ENCODE measurements at places on chromosomes 12 and 14. TPM values are rescaled to one million over a fixed set of nuclear protein-coding genes. Genes with fewer than 3 reads are reported as not detected.

DNA sequence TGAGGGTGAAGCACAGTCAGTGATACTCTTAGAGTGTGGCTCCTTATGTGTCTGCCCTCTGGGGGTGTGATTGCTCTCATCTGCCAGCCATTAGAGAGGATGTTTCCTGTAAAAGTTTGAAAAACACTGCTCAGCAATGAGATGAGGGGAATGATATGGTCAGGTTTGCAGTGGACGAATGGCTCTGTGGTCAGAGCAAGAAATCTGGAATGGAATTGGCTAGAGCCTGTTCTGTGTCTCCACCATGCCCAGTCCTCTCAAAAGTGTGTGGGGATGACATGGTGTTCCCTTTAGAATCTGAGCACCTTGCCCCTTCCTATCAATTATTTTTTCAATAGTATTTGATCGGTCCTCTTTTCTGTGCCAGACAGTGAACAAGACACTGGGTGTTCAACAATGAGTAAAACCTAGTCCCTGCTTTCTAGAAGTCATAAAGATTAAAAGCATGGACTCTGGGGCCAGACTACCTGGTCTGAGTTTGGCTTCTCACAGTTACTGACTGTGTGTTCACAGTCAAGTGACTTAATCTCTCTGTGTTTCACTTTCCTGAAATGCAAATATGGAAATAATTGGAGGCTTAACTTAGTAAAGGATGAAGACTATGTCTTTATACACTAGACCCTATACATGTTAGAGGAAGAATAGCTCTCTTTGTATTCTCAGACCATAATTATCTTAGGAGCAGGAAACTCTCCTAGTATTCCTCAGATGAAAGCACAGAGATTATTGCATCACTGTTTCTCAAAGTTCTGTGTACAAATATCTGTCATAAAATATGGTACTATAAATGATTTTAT is 1.6 kb downstream of the ACSS3 start:
- H3K4me1 ChIP-seq = peaks cover 8% of the 10 kb centered on the region
- no peak overlapping the region for H3K4me3 ChIP-seq
- DNase-seq = no peak

- no peak overlapping the region for H3K4me3 ChIP-seq
- DNase-seq = no peak
- H3K27me3 ChIP-seq = no peaks in the 10 kb centered on the region
- peaks cover 6% of the 10 kb centered on the region for H3K4me1 ChIP-seq
- peaks cover 10% of the 10 kb centered on the region for H3K36me3 ChIP-seq
Measured at GRCh38 chr14:39322807-39323206, 89.1 kb downstream of the MIA2 start.

DNA sequence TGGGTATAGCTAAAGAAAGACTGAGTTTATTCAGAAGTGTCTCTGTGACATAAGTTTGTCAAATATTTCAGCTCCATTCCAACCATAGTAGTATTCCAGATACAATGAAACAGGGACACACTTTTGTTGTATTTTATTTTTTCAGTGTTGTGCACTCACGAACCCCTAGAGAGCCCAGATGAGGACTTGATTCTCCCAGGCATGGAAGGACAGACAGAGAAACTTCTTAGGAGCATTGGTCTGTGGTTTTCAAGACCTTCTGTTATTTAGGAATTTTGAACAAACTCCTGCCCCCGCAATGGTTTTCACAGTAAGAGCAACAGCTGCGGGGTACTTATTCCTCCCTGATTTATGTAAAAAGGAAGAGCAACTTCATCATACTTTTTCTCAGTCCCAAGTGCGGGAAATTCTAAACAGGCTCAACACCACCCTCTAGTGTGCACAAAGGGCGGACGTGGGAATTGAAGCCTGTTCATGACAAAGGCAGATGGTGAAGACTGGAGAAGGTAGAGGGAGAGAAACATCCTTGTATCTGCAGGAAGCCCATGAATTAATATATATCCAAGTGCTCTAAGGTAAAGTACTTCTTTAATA is 147.6 kb downstream of the PAH start:
- H3K27ac ChIP-seq = no peak overlapping the region
- no peaks in the 10 kb centered on the region for H3K27me3 ChIP-seq
- no peaks in the 10 kb centered on the region for H3K4me1 ChIP-seq
- no peaks in the 10 kb centered on the region for H3K36me3 ChIP-seq

TOX4 gene
- 58.6 TPM for total RNA-seq

GRCh38 chr12:56677680-56678079 is 10.4 kb downstream of the PTGES3 start:
- peaks cover 10% of the 10 kb centered on the region for H3K4me1 ChIP-seq
- no peak overlapping the region for H3K4me3 ChIP-seq
- no peak overlapping the region for H3K27ac ChIP-seq
- H3K27me3 ChIP-seq = no peaks in the 10 kb centered on the region
- H3K36me3 ChIP-seq = no peaks in the 10 kb centered on the region
- DNase-seq = no peak

DNA sequence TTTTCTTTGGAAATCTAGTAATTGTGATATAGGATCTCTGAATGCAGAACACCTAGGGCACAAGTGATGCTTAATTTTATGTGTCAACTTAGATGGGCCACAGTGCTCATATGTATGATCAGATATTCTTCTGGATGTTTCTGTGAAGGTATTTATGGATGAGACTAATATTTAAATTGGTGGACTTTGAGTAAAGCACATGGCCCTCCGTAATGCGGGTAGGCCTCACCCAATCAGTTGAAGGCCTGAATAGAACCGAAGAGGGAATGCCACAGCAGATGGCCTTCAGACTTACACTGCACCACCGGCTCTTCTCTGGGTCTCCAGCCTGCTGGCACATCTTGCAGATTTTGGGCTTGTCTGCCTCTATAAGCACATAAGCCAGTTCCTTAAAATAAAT is 60.0 kb downstream of the ETV6 start:
- H3K27ac ChIP-seq = no peak overlapping the region
- no peaks in the 10 kb centered on the region for H3K27me3 ChIP-seq
- no peaks in the 10 kb centered on the region for H3K36me3 ChIP-seq
- DNase-seq = no peak
- H3K4me3 ChIP-seq = no peak overlapping the region

CEBPE gene
- not detected for total RNA-seq

TTLL5 gene
- 33.1 TPM for total RNA-seq

DGKA gene
- total RNA-seq = 20.6 TPM

- H3K27me3 ChIP-seq = no peaks in the 10 kb centered on the region
- H3K27ac ChIP-seq = no peak overlapping the region
- H3K36me3 ChIP-seq = no peaks in the 10 kb centered on the region
- H3K4me3 ChIP-seq = no peak overlapping the region
- H3K4me1 ChIP-seq = no peaks in the 10 kb centered on the region
Measured at GRCh38 chr12:7142809-7143465, 12.8 kb downstream of the CLSTN3 start.

GRCh38 chr12:8675591-8676036 is 13.0 kb upstream of the MFAP5 start:
- no peak overlapping the region for H3K4me3 ChIP-seq
- H3K27me3 ChIP-seq = no peaks in the 10 kb centered on the region
- H3K36me3 ChIP-seq = no peaks in the 10 kb centered on the region
- no peak overlapping the region for H3K27ac ChIP-seq

PLEKHG3 gene
- total RNA-seq = 41.0 TPM

ESR2 gene
- total RNA-seq = 0.27 TPM

DNA sequence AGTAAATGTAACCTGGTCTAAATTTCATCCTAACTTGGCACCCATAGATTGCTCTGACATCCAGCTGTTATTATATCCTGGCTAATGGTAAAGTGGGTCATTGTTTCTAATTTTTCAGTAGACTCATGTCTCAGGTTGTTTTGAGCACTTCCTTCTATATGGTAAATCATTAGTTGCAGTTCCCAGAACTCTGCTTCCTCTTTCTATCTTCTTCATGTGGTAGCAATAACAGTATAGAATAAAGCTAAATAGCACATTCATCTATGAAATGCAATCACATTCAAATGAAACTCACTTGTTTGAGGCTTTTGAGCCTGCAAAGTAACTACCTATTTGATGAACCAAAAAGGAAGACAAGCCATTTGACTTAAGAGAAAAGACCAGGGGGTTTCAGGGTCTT is 65.1 kb upstream of the GZMB start:
- H3K4me1 ChIP-seq = no peaks in the 10 kb centered on the region
- no peaks in the 10 kb centered on the region for H3K36me3 ChIP-seq
- DNase-seq = no peak
- H3K4me3 ChIP-seq = no peak overlapping the region

OTX2 gene
- not detected for total RNA-seq

DNA sequence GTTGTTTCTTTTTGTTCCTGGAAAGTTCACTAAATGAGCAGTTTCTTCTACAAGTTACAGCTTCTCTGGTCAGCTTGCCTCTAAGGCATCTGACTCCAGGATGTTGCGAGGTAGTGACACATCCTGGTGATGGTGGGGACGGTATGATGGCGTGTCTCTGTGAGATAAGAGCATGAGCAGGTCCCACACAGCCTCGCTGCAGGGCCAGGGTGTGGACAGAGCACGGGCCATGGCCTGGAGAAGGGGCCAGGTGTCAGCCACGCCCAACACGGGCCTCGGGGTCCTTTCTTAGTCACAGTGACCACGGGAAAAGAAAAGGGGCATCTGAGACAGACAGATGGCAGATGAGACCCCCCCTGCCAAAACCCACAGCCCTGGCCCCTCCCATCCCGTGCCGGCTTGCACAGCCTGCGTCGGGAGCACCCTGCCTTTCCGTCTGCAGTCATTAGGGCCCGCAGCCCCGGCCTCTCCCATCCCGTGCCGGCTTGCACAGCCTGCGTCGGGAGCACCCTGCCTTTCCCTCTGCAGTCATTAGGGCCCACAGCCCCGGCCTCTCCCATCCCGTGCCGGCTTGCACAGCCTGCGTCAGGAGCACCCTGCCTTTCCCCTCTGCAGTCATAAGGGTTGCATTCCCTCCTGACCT is 79.3 kb upstream of the DYNC1H1 start:
- H3K27ac ChIP-seq = no peak overlapping the region
- H3K36me3 ChIP-seq = peaks cover 36% of the 10 kb centered on the region
- H3K4me1 ChIP-seq = no peaks in the 10 kb centered on the region
- H3K27me3 ChIP-seq = no peaks in the 10 kb centered on the region

DLGAP5 gene
- total RNA-seq = 0.22 TPM

DNA sequence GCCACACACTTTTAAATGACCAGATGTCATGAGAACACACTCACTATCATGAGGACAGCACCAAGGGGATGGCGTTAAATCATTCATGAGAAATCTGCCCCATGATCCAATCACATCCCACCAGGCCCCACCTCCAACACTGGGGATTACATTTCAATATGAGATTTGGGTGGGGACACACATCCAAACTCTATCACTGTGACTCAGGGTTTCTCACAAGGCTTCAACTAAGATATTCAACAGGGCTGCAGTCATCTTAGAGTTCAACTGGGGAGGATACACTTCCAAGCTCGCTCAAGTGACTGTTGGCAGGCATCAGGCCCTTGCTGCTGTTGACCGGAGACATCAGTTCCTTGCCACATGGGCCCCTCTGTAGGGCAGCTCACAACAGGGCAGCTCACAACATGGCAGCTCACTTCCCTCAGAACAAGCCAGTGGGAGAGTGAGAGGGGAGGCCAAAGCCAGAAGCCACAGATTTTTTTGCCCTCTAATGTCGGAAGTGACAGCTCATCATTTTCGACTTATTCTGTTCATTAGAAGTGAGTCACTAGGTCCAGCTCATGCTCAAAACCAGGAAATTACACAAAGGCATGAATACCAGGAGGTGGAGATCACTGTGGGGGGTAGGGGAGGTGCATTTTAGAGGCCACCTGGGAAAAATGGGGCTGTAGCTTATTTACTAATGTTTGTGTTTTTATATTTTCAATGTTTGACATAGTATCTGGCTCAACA is 50.8 kb upstream of the PTHLH start:
- no peaks in the 10 kb centered on the region for H3K27me3 ChIP-seq
- no peaks in the 10 kb centered on the region for H3K4me1 ChIP-seq
- no peak overlapping the region for H3K27ac ChIP-seq

CAPZA3 gene
- total RNA-seq = not detected

GRCh38 chr12:111767362-111768158 is 827 bp downstream of the ALDH2 start:
- peak overlapping the region; percentile 11 for H3K4me3 ChIP-seq
- peak; percentile 29 for DNase-seq
- no peaks in the 10 kb centered on the region for H3K27me3 ChIP-seq
- no peaks in the 10 kb centered on the region for H3K36me3 ChIP-seq
- H3K27ac ChIP-seq = peak overlapping the region; percentile 68

DNA sequence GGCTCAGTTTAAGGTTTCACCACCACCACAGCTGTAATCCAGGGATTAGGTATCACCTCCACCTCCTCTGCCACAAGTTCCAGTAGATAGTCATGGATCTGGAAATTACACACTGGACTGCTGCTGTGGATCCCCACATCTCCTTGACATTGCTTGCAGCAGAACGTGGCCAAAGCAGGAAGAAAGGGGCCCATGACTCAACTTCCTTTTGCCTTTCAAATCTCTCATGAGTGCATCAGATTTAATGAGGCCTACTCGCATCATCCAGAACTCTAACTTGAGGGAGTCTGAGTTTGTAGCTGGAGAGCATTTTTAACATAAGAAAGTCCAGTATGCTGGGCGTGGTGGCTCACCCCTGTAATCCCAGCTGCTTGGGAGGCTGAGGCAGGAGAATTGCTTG is 29.2 kb upstream of the TMED10 start:
- no peaks in the 10 kb centered on the region for H3K36me3 ChIP-seq
- peaks cover 8% of the 10 kb centered on the region for H3K4me1 ChIP-seq
- no peak overlapping the region for H3K4me3 ChIP-seq
- no peaks in the 10 kb centered on the region for H3K27me3 ChIP-seq
- H3K27ac ChIP-seq = no peak overlapping the region

DNA sequence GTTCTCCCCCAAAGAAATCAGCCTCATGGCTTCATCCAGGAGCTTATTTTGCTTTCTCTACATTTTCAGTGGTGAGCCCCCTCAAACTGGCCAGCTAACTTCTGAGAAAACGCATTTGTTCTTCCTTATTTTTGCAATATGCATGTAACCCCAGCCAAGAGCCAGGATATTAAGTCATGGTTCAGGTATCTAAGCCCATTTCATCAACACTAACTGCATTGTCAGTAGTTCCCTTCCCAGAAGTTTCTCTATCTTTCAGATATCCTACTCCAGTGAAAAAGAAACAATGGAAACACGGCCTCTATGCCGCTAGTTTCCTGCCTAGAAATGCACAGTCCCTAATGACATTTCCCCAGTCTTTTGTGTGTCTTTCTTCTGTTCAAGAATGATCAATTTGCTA is 102.8 kb upstream of the RASSF8 start:
- DNase-seq = no peak
- no peaks in the 10 kb centered on the region for H3K4me1 ChIP-seq
- no peaks in the 10 kb centered on the region for H3K36me3 ChIP-seq
- H3K27me3 ChIP-seq = no peaks in the 10 kb centered on the region
- no peak overlapping the region for H3K4me3 ChIP-seq

- peaks cover 3% of the 10 kb centered on the region for H3K4me1 ChIP-seq
- no peak overlapping the region for H3K27ac ChIP-seq
- no peaks in the 10 kb centered on the region for H3K27me3 ChIP-seq
- no peak overlapping the region for H3K4me3 ChIP-seq
- H3K36me3 ChIP-seq = no peaks in the 10 kb centered on the region
- no peak for DNase-seq
Measured at GRCh38 chr14:77610553-77610952, 5.9 kb downstream of the SPTLC2 start.

Measured in thyroid gland (tissue), 4 donors.